Fibroblast of skin of left biceps (primary cell): ENCODE measurements at places on chromosomes 1 and 21.

DNA sequence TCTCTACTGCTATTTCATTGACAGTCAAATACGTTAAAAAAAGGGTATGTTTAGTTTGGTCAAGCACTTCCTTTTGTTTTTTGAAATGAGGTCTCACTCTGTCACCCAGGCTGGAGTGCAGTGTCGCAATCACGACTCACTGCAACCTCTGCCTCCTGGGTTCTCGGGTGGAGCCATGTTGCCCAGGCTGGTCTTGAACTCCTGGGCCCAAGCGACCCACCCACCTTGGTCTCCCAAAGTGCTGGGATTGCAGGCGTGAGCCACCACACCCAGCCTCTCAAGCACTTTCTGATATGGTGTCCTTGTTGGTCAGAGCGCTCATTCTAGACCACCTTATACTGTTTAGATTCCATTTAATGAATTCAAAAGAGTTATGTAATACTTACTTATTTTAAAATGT is 20.9 kb upstream of the RHBDL2 start:
- no peak for DNase-seq

- no peak for DNase-seq
These were observed 311.4 kb downstream of the BARHL2 start for GRCh38 chr1:90405726-90406125.

DNA sequence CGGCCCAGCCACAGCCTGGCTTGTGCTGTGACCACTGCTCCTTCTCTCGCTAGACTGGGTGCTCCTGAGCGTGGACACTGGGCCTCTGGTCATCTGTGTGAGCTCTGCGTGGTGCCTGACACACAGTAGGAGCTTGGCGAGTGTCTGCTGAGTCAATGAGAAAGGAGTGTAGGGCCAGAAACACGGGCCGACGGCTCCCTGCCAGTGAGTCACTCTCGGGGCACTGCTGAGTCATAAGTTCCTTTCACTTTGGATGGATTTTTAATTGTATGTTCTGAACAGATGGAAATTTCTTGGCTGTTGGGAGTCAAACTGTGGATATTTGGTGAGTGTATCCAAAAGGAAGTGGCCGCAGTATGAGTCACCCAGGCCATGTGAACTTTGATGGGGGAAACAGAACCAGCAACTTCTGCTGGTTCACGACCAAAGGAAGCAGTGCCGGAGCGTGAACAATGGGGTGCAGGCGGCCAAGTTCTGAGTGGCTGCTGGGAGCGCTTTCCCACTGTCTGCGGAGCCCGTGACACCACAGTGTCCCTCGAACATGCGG is 41.0 kb upstream of the COL18A1 start:
- DNase-seq: peak; percentile 89

DNA sequence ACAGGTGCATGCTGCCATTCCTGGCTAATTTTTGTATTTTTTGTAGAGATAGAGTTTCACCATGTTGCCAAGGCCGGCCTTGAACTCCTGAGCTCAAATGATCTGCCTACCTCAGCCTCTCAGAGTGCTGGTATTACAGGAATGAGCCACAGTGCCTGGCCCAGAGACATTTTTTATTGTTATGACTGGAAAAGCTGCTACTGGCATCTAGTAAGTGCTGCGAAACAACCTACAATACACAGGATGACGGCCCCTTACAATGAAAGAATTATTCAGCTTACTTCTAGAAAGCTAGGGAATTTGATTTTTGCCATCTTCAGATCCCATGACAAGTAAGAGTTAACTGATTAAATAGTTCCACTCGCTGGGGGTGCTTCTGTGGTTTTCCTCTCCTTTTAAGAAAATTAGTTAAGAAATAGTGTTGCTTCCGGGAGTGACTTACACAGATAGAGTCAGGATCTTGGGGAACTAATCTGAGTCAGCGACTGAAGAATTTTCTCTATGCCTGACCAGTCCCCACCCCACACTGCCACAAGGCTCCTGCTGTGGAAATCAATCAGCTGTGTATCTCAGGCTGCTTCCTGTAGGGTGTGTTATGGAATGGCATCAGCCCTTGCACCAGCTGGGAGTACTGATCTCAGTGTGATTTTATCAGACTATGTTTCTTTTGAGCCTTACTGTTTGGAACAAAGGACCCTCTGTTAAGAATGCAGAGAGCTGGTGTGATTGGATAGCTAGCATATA is 93.0 kb upstream of the BMP8A start:
- peak; percentile 91 for DNase-seq

GRCh38 chr1:26318338-26319064 is 743 bp downstream of the CD52 start:
- DNase-seq: no peak

DNA sequence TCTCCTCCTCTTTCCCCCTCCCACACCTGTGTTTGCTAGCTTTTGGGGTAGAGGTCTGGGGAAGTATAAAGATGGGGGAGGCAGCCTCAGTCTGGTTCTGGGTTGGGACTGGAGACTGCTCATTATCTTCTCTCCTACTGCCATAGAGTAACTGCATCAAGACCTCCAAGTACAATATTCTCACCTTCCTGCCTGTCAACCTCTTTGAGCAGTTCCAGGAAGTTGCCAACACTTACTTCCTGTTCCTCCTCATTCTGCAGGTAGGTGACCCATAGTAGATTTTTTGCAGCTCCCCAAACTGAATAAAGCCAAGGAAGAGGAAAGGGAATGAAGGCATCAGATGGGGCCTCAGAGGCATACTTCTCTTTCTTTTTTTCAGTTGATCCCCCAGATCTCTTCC is 5.3 kb downstream of the ATP8B2 start:
- DNase-seq: no peak

DNA sequence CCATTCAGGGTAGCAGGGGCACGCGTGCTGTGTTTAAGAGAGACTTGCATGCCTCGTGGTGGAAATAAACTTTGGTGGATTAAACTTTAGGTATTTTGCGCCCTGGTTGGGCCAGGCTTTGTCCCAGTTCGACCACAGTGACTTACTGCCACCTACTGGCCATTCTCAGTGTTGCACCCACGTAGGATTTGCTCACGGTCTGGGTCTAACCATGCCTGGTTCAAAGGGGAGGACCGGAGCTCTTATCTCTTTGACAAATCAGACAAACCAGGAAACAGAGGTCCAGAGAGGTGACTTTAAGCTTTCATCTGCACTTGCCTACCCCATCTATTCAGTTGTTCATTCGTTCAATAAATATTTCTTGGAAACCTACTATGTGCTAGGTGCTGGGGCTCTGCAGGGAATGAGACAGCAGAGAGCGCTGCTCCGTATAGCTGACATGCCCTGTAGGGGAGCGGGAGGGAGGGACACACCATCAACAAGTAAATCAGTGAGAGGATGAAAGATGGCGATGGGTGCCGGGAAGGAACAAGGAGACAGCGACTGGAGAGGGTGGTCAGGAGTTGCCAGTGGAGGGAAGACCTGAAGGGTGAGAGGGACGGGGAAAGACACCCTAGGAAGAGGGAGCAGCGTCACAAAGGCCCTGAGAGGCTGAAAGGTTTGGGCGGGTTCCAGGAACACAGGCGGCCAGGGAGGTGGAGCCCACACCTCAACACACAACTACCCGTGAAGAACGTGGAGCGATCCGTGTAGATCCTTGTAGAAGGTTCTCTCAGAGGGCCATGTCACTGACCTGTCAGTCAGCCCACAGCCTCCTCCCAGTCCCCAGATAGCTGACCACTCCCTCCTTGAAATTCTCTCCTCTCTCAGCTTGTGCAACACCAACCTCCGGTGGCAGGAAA is 27.2 kb upstream of the TINAGL1 start:
- DNase-seq: peak; percentile 46

DNA sequence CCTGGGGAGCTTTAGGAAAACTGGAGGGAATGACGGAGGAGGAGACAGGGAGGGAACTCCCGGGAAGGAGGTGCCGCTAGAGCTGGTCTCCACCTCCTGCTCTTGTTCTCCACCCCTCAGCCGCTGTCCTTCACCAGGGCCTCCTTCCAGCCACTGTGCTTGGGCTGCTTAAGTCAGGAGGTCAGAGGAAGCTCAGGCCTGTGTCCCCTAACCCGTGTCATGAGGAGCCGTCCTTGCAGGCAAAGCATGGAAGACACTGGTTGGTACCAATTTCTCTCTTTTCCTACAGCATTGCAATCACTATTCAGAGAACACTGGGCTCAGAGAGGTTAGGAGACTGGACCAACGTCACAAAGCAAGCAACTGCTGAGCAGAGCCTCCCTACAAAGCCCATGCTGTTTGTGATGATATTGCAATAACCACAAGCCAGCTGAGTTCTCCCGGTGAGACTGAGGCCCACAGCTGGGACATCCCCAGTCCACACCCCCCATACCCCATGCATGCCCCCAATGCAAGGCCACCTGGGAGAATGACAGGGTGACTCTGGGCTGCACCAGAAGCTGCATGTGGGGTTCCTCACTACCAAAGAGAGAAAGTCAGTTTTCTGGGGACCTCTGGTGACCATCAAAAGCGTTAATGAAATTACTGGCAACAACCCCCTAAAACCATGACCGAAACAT is 427.5 kb downstream of the NPHP4 start:
- DNase-seq: no peak

DNA sequence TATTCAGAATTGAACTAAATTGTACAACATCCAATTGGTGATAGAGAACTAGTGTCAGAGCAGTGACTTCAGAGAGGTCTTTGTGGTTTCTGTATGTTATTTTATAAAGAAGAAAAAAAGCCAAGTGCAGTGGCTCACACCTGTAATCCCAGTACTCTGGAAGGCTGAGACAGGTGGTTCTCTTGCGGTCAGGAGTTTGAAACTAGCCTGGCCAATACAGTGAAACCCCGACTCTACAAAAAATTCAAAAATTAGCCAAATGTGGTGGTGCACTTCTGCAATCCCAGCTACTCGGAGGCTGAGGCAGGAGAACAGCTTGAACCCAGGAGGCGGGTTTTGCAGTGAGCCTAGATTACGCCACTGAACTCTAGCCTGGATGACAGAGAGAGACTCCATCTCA is 90.7 kb downstream of the ASH1L start:
- no peak for DNase-seq

DNA sequence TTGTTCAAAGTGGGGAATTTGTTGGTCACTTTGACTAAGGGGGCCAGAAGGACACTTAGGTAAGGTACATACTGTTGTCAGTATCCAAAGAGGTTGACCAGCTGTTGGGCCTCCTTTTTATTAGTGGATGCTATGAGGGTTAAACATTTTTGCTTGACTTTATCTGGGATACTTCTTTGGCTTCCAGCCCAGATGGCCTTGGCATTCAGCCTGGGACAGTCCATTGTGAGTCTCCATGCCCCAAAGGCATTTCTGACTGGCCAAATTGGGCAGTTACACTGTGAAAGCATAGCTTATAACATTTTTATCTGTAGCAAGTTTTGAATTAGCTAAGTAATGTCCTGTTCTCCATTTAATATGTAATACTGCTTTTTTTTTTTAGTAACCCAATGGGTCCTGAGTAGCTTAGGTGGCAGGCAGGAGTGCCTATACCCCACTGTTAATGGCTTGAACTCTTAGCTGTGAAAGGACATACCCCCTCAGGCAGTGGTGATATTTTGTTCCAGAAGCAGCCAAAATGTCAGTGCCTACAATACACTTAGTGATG is 35.4 kb upstream of the CD1D start:
- DNase-seq: no peak

DNA sequence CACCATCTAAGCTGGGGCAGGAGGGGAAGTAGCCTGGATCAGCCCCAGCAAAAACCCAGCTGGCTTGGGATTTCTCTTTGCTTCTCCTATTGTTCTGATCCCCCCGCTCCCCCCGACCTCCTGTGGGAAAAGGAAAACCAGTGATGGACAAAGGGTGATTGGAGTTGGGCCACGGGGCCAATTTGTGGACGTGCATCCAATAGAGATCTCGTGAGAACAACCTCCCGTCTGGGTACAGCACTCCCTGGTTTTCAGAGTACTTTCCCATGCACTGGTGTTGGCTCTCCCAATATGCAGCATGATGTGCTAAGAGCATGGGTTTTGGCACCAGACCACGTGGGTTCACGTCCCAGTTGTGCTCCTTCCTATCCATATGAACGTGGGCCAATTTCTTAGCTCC is 9.0 kb downstream of the BLACAT1 start:
- no peak for DNase-seq

GRCh38 chr21:46119144-46119636 is 21.3 kb downstream of the COL6A2 start:
- no peak for DNase-seq

- no peak for DNase-seq
These were observed 66.8 kb upstream of the ANGPTL1 start for GRCh38 chr1:178937695-178938094.

- no peak for DNase-seq
These were observed 84.6 kb downstream of the LRRN2 start for GRCh38 chr1:204600968-204601367.

GRCh38 chr21:26637201-26637745 is 64.2 kb upstream of the CYYR1 start:
- DNase-seq: no peak

DNA sequence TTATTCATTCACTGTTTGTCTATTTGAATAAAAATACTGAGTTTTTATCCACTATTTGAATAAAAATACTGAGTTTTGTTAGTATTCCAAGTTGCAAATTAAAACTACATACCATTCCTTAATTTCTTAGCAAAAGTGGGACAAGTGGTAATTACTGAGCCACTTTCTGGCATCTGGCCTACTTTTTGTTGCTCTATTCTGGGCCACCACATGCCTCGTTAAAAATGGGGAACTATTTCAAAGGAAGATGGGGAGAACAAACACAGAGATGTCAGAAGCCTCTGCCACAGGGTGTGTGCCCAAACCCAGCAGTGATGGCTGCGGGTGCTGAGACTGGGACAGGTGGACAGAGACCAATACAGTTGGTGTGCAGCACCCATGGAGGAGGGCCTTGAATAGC is 14.6 kb downstream of the PIGP start:
- DNase-seq: no peak

- DNase-seq: no peak
These were observed 4.8 kb downstream of the SLX9 start for GRCh38 chr21:44944596-44944995.

GRCh38 chr1:10833630-10834557 is 37.4 kb upstream of the CASZ1 start:
- DNase-seq: no peak

GRCh38 chr1:226973371-226973897 is 33.3 kb downstream of the COQ8A start:
- no peak for DNase-seq

- DNase-seq: no peak
These were observed 55.9 kb downstream of the CLIC4 start for GRCh38 chr1:24801176-24801575.

GRCh38 chr1:235735621-235736020 is 86.0 kb upstream of the GNG4 start:
- peak; percentile 21 for DNase-seq

DNA sequence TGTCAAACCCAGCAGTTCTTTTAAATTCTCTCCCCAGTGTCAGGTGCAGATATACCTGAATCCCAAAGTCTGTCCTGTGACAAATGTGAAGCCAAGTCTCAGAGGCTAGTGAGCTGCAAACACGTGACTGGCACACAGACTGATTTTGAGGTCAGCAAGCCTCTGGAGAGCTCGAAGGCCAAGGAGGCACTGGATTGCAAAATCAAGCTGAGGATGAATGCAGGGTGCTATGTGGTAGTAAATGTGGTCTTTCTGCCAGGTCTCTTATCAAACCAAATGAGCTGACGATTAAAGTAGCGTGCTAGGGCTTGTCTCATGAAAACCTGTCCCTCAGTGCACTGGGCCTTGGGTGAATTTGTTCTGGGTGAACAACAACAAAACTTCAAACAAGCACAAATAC is 20.6 kb downstream of the GPR3 start:
- no peak for DNase-seq
